ENCODE measurements at places on chromosomes 2 and 18. TPM values are rescaled to one million over a fixed set of nuclear protein-coding genes. Genes with fewer than 3 reads are reported as not detected.
A peak's percentile ranks its signal among the peaks of the same experiment; 100 is the strongest.

The PLA2R1 gene
- 13.9 TPM for total RNA-seq

- DNase-seq: peak; percentile 81
Observed at GRCh38 chr18:5890331-5891183, 4.8 kb downstream of the TMEM200C start.

GRCh38 chr2:42545841-42546390, 22.5 kb upstream of the MTA3 start:
- DNase-seq: no peak

DNA sequence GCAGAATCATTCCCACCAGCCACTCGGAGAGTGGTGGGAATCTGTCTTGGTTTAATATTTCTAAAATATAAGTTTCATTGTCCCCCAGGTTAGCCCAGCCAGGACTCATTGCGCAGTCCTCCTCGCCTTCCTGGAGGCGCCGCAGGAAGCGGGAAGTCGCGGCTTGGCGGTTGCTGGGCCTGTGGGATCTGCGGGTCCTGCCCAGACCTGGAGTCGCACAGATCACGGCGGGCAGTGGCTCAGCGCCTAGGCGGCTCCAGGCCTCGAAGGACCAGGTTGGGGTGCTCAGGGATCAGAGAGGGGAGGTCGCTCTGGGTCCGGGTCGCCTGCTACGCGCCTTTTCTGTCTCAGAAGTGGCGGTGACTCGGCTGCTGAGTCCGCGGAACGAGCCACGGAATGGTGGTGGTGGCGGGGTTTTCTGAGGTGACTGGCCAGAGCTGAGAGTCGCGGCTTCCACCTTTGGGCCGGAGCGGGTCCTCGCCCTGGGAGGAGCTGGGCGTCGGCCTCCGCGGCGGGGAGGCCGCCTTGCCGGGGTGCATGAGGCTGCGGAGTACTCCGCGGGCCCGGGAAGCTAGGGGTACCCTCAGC, 2.6 kb downstream of the HOXD3 start:
- no peak for DNase-seq

DNA sequence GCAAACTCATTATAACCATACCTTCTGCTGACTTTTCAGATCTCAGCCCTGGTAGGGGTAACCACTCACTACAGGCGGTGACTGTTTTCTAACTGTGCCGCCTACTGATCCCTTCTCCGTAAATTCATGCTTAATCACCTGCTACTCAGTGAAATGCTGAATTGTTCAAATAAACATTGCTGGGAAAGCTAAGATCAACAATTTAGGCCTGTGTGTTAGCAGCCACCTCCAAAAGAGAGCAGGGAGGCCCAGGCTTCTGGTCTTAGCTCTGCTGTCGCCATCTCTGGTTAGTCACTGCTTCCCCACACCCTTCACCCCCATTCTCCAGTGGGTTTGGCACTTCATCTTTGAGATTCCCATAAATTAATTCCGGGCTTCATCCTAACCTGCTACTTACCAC, 21.8 kb upstream of the NT5C1B start:
- DNase-seq: no peak
